Occipital lobe (tissue), 3 donors: ENCODE measurements at places on chromosomes 6 and 20. TPM values are rescaled to one million over a fixed set of nuclear protein-coding genes. Genes with fewer than 3 reads are reported as not detected.

ADAM33 gene
- total RNA-seq: 3.6 TPM

BPIFB2 gene
- total RNA-seq: 0.31 TPM

C20orf144 gene
- not detected for total RNA-seq

PIGU gene
- 14.8 TPM for total RNA-seq

GRCh38 chr20:32183947-32184635, 23.5 kb downstream of the PLAGL2 start:
- no peak for DNase-seq

GRCh38 chr6:151060096-151060765, 179.5 kb upstream of the AKAP12 start:
- DNase-seq: no peak

DNA sequence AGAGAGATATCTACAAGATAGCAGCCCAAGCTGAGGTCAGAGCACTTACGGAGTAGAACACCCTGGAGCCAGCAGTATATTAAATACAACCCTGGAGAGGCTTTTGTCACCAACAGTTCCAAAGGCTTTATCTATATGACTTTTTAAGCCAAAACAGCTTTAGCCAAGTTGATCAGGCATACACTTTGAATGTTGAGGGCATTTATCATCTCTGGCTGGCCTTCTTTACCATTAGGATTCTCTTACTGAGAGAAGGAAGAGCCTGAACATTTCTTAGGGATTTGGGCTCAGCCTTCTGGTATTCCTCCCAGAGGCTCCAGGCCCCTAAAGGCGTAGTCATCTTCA, 161.3 kb upstream of the RIMS1 start:
- no peak for DNase-seq
